ENCODE measurements at places on chromosomes 12 and 14.

DNA sequence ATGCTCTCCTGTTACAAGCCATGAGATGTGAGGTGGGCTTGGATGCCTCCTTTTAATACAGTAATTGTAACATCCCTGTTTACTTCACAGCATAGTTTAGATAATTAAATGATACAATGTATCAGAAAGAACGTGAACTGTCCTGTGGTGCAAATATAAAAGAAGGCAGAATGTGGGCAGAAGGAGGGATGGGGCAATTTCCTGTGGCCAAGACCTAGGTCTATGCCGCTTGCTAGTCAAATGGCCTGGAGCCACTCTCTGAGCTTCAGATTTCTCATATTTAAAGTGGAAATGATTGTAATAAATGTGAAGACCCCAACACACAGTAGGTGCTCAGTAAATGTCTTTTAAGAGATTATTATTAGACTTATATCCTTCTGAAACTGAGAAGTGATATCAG lies 24.0 kb upstream of the EVL start:
- DNase-seq, result no peak

- no peak for DNase-seq
Observed at GRCh38 chr12:22880807-22881206, 255.8 kb downstream of the ETNK1 start.

- DNase-seq, result no peak
Observed at GRCh38 chr12:52794479-52795331, 1.2 kb downstream of the KRT3 start.

DNA sequence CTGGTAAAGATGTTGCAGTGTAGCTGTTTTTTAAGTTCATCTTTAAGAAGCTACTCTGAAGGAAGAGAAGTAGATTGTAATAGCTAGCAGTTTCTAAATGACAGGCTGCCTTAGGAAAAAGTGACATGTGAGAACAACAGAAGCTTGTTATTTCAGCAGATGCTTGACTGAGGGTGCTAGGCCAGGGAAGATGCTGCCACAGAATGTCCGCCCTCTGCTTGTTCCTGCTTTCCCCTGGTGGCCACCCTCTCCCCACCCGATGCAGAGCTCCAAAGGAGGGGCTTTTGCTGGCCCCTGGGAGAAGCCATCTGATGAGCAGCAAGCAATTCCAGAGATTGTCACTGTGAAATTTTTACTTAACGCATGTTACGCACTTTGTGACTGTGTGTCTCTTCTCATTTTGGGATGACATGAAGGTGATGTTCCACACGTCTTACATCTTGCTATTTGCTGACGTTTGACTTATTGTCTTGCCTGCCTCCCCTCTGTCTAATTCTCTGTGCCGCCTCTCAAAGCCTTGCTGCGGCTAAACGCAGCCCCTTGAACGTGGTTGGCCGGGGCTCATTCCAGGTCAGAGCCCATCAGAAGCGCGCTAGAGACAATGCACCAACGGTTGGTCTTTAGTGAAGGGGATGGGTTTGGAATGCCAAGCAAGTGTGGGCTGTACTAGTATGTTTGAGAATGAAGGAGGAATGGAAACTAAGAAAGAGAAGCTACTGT lies 44.8 kb downstream of the WDR20 start:
- no peak for DNase-seq

DNA sequence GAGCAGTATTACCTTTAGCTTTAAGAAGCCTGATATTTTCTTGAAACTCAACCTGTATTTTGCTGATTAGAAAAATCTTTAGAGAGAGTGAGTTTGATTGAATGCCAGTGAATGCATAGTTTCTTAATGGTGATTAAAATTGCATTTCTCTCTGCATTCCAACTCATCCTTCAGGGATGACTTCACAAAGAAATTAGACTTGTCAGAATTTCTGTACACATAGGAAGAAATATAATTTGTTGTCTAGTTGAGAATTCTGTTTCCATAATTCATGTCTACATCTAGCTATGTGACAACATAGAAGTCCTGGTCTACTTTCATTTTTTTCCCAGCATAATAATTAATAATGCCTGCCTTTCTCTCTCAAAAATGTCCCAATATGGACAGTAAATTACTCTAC lies 136.6 kb downstream of the OTOGL start:
- DNase-seq, result no peak

DNA sequence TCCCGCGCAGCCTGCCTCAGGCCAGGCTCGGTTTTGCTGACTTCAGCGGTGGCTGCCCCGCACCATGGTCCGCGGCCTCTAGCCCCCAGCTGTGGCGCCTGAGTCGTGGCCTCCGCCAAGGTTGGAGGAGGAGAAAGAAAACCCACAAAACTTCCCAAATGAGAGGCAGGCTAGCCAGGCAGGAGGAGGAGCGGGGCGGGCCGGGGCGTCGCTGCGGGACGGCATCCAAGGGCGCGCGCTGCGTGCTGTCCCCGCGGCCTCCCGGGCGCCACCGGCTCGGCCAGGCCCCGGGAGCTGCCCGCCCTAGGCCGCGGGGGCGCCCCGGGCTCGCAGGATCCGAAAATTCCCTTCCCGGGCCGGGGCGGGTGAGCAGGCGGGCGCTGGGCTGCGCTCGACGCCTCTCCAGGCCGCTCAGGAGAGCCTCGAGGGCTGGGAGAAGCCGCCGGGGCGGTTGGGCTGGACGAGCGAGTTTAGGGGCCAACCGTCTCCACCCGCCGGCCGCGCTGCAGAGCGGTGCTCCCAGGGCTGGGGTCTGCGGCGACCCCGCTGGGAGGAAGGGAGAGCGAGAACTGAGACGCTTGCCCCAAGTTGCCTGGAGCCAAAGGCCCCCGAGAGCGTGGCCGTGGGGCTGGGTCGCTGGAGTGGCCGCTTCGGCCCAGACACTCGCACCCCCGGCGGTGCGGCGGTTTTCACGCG lies at the start of gene EFS:
TSS of gene EFS (minus strand) at position 137 of the 696 bp plus-strand sequence. CDS start 147 bp downstream, outside the sequence.
- no peak for DNase-seq

- no peak for DNase-seq
Observed at GRCh38 chr14:93490001-93490400, 59.3 kb downstream of the UNC79 start.

GRCh38 chr12:75239987-75240386 lies 30.3 kb upstream of the KCNC2 start:
- DNase-seq, result no peak

DNA sequence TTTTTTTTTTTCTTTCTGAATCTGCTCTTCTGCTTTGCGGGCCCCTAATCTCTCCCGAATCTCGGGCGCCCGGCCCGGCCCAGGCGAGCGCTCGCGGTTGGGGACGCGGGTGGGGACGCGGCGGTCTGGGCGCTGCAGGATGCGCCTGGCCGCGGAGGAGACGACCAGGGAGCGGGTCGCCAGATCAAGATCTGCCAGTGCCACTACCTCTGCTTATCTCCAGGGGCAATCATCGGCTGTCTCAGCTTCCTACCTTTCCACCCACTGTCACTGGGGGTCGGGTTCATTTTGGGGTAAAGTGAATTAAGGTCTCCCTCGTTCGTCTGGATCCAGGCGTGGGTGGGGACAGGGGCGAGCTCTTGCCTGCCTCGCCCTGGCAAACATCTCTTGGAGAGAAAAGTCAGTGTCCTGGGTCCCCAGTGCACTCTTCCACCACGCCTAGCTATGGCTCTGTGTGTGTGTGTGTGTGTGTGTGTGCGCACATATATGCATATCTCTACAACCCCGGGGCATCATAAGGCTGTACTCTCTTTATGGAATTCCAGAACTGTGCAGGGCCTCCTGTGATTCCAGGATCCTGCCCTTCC lies 422.3 kb downstream of the VRK1 start:
- no peak for DNase-seq

DNA sequence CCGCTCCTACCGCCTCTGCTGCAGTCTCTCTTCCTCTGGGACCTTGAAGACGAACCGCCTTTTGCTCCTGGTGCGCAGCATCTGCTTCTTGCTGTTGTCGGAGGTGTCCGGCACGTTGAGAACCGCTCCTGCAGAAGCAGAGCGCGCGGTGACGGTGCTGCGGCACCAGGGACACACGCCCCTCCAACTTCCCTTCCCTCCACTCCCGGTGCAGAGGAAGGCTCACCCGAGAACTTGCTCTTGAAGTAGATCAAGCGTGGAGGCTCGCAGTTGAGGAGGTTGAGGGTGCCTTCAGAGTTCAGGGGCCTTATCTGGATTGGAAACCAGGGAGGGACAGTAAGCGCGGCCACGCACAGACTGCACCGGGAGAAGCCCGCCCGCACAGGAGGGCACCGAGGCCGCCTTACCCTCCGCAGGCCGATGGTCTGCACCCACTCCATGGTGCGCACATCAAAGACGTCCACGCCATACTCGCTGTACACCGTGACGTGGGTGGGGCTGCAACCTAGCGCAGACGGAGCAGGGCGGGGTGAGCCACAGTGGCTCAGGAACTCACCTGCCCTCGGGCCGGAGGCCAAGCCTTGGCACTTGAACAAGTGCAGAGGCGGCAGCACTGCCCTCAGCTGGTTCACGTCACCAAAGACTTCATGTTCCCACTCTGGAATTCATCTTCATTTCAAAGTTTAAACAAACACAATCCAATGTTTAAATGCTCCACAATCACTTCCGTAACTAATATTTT lies 17.5 kb downstream of the AMN start:
- DNase-seq, result no peak

DNA sequence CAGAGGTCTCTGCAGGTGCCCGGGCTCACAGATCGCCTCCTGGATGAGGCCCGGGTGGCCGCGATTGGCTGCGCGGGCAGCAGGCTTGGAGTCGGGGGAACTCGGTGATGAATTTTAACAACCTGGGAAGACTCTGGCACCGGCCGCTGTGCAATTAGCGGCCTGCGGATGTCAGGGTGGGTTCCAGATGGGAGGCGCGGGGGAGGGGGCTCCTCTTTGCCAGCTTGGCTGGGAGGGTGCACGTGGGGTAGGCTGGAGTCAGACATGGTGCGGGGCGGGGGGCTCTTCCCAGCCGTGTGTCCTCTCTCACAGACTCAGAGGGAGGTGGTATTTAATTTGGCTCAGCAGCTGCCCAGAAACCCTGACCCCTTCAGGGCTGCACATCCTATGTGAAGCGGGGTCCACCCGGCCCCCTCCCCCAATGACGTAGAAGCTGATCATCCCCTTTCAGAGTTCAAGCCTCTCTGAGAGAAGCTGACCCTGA lies 81.4 kb downstream of the KIF26A start:
- DNase-seq, result no peak

DNA sequence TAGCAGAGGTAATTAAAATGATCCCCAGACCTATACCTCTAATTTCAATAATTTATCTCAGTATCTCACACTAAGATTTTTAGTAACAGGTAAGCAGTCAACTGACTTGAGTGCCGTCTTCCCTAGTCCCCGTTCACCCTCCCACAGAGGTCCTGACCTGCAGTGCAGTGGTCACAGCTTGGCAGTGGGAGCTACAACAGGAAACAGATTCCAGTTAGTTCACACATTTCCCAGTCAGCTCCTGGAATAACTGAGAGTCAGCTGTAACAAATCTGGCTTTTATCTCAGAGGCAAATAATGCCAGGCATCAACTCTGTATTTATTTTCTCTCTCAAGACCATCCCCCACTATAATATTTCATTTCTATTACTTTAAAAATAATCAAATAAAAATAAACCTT lies 308.2 kb downstream of the ATP23 start:
- no peak for DNase-seq

DNA sequence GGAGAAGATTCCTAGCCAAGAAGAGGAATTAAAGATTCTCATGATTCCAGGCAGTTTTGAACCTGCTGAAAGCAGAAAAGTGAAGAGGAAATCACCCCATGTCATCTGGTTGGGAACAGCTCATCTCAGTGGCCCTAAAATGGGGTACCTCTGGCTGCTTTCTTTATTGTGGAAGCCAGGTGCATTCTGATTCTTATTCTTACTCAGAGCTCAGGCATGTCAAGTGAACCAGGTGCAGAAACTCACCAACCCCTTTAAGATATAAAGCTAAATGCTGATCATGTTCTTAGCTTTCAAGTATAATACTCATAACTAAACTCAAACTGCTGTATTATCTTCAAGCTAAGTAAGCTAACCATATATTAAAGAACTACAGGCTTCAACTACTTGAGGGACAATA lies 253.9 kb upstream of the ARID2 start:
- DNase-seq, result no peak

GRCh38 chr12:109999983-110000505 lies 814 bp downstream of the ANKRD13A start:
- no peak for DNase-seq

DNA sequence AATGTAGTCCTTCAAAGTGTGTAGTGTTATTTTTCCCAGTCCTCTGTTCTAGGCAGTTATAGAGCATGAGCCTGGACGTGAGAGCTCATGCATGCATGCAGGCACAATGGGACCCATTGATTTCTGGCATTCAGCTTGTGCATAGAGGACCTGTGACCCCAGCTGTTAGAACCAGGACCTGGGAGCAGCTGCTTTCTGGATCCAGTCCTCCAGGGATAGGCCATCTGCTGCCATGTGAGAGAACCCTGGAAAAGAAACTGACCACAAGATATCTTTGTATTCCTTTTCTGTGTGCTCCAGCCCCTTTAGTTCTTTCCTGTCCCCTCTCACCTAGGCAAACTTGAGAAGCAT lies 76.9 kb downstream of the SUSD6 start:
- DNase-seq, result no peak

DNA sequence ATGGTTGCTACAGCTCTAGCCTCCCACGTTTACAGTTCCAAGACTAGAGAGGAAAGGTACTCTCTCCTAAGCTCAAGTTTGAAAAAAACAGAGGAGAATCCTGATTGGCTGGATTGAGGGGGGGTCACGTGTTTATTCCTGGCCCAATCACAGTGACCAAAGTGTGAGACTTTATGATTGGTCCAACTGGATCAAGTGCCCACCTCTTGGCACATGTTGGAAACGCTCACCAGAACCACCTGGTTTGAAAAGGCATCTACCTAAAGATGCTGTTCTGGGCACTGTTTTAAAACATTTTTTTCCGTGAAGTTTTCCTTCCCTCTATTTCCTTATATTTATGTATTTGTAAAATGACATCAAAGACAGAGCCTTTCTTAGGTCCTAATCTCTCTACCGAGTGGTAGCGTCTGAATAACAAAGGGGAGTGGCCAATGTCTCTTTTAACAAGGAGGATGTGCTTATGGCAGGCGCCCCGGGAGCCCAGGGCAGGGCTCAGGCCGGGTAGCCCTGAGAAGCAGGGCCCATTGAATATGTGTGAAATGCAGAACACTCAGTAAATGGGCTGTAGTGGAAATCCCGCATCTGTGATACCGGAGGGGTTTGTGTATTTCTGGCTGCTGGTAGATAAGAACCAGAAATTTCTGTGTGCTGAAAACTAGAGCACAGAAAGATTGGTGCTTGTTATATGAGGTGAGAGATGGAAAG lies 146.2 kb downstream of the ATP23 start:
- DNase-seq, result no peak

- no peak for DNase-seq
Observed at GRCh38 chr12:126966498-126966897, 1300.5 kb upstream of the TMEM132C start.

GRCh38 chr14:65229748-65230728 lies 127.7 kb upstream of the MAX start:
- DNase-seq, result peak; percentile 65

GRCh38 chr12:54980341-54980740 lies 4.2 kb downstream of the TESPA1 start:
- DNase-seq, result no peak

GRCh38 chr14:93892923-93893558 lies 34.1 kb upstream of the FAM181A start:
- no peak for DNase-seq

- DNase-seq, result no peak
Observed at GRCh38 chr12:53182903-53183302, 2.2 kb upstream of the CSAD start.

- no peak for DNase-seq
Observed at GRCh38 chr14:55146425-55146824, 17.4 kb downstream of the LGALS3 start.

GRCh38 chr12:100899301-100899700 lies 104.7 kb downstream of the ANO4 start:
- no peak for DNase-seq

Data from NCI-H510A (cell line).